ENCODE measurements at places on chromosomes 5 and 9.

GRCh38 chr9:38035873-38036272, 33.2 kb downstream of the SHB start:
- no peak for DNase-seq

DNA sequence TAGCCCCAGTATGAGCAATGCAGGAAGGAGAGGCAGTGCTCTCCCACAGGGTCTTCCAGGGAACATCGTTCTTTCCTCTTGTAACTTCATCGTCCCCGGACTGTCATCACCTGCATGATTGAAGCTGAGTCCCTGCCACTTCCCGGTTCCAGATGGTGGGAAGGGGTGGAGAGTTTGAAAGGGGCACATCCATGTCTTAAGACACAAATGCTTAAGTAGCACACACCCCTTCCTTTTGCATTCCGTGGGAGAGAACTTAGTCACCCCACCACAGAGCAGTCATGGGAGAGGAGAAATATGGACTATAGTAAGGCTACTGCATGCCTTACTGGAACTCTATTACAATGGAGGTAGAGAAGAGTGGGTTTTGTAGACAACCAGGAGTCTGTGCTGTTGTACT, 165.3 kb upstream of the GAS1 start:
- no peak for DNase-seq

DNA sequence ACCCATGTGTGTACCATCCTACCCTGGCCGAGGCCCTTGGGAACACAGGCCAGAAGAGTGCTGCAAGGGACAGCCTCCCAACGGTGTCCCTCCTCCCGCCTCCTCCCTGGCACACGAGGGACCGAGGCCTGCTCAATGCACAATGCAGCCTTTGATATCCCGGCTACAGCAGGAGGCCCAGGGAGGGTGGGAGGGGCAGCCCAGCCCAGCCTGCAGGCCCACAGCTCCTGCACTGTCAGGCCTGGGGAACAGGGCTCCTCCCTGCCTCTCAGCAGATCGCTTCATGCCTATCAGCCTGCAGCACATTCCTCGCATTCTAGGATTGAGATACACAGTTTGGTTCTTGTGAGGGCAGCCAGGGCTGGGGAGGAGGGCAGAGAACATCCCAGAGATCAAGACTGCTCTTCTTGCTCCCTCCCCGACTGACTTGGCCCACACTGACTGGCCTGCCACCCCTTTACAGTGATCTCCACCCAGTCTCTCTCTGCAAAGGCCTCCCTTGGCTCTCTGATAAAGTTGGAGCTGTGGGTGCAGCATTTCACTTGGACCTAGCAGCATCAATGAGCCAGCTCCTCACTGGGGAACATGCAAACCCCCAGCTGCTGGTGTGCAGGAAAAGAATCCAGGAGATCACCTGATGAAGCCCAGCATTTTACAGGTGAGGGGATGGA, at the start of gene SH3TC2:
Gene SH3TC2 (minus strand): TSS at position 46 of the 671 bp plus-strand sequence. CDS start 40 bp downstream, at position 6.
- no peak for DNase-seq

GRCh38 chr5:43639566-43639965, 36.6 kb downstream of the NNT start:
- DNase-seq, result no peak

GRCh38 chr5:143851383-143851782, 39.4 kb downstream of the HMHB1 start:
- no peak for DNase-seq

DNA sequence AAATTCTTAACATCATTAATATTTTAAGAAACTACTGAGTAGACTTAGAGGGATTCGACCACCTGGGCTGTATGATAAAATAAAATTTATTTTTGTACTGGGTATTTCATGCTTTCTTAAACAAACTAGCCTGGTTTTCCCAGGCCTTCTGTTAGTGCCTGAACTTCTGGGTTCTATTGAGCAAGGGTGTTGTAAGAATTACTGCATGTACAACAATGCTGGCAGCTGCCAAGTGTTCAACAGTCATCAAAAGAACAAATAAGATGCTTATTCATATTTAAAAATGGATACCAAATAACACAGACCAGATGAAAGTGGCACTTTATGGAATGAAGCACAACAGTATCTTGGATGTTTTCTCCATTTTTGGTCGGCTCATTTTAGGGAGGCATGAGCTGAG, 123.2 kb upstream of the FBXL7 start:
- DNase-seq, result no peak

DNA sequence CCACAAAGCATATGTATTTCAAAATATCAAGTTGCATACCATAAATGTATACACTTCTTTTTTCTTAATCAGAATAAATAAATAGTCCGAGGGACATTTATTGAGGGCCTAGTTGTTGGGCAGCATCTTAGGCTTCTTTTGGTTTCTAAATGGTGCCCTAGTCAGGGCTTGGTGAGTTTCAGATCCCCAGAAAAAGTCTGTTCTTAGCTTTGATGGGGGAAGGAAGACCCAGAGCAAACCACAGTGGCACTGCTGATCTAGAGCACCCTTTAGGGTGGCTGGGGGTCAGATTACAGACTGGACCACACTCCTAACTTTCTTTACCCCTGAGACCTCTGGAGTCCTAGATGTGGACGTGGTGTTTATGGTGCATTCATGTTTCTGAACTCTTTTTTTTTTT, 97.8 kb downstream of the C9orf152 start:
- DNase-seq, result no peak

DNA sequence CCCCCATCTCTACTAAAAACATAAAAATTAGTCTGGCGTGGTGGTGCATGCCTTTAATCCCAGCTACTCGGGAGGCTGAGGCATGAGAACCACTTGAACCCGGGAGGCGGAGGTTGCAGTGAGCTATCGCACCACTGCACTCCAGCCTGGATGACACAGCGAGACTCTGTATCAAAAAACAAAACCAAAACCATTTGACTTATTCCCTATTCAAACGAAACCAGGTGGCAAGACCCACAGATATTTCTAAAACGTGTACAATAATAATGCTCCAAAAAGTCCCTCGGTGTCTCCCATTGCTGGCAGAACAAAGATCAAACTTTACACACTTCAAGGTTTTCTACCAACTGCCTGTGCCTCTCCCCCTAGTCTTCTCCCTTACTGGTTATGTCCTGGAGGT, 29.8 kb downstream of the HMGCR start:
- no peak for DNase-seq

DNA sequence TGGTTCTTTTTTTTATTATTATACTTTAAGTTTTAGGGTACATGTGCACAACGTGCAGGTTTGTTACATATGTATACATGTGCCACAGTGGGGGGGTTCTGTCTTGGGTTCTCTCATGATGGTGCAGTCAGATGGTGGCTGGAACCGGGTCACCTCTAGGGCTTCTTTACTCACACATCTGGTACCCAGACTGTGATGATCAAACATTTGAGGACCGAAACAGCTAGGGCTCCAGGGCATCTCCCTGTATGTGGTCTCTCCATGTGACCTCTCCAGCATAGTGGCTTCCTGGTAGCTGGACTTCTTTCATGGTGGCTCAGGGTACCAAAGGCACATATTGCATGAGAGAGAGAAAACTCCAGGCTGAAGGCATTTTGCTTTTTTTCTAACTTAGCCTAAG, 9.8 kb upstream of the CRHBP start:
- no peak for DNase-seq

GRCh38 chr9:3099646-3100045, 255.8 kb upstream of the PUM3 start:
- DNase-seq, result no peak

DNA sequence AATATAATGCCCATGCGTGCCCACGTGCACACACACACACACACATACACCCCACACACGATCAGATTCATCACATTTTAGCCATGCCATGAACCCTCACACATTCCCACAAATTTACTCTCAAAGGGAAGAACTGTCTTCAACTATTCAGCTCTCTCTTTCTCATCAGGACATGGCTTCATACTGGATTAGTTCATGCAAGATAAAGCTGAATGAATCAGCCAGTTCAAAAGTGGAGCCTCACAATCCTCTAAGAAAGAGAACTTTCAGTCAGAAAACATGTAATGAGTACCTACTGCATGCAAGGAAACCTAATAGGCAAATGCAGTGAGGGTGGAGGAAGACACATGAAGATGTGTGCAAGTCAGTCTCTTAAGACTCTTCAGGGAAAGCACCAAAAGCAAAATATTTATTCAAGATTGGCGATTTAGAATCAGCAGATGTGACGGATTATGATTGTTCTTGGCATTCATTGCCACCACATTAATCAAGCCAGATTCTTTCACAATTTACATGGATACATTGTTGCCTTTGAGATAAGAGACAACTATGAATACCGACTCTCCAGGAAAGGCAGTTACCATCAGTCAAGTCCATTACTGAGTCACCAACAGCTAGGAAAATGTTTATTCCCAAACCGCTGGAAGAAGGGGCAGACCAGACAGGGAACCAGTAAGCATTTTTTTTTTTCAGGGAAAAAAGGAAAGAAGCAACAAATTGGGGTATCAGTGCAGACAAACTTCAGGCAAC, 30.3 kb upstream of the PUM3 start:
- DNase-seq, result no peak

DNA sequence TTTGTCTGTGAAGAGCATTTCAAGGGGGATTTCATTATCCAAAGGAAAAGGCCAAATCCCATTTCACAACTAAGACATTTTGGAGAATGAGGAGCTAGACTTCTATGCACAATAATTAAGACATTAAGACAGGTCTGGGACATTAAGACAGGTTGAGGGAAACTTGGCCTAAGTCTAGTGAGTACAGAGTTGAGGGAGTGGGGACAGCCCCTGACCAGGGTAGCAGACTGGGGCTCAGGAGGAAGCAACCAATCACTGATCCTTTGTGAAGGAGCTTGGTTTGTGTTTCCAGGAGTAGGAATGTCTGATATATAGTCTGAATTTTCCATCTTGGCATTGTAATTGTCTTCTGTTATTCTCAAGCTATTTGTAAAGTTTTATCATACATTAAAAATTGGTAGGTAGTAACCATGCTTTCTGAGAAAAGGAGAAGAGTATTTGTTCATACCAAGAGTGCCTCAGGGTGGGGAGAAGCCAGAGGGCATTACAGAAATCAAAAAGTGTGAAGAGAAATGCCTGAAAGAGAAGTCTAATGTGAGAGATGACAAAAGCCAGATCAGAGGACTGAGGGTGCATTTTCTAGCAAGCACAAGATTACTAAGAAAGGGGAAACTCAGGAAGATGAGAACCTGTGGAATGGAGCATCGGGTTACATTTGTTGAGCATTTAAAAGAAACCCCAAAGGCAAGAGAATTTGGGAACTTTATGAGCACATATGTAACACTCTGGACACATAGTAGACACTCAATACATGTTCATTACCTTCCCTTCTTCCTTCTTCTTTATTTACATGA, 189.3 kb upstream of the PIK3R1 start:
- DNase-seq, result no peak

DNA sequence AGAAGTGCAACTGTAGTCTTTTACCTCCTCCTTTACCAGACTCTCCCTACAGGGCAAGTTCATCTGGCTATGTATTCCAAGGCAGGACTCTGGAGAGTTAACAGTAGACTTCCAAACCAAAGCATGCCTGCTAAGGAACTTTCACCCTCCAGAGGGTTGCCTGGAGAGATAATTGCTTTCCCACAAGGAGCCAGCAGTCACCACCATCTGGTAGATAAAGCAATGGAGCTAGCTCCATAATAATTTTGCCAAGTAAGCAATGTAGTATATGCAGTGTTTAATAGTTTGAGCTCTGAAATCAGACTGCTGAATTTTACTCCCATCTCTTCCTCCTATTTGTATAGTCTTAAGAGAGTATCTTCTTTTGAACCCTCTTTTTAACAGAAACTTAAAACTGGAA, 566.8 kb upstream of the PTGER4 start:
- DNase-seq, result no peak

DNA sequence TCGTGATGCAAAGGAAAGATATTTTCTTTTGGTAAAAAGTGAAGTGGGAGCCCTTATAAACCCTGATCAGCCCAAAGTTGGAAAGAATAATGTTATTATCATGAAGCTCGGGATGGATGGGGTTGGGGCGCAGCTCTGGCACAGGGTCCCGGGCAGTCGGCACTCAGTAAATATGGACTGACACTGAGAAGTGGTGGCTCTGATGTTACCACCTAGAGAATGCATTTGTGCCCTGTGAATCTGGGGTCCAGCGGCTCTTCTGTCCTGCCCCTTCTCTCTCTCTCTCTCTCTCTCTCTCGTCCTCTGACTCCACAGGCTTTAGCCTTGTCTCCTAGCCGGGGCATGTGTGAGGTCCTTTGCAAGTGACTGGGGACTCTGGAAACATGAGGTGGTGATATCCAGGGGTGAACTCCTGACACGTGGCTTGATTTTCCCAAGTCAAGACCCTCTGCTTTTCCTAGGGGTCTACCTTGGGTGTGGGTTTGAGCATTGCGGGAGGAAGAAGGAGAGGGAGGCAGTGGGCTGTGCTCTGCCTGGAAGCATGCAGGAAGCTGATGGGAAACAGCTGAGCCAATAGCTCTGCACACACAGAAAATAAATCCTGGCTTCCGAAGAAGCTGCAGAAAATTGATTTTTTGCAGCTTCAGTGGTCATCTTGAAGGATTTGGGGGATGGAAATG, 162.7 kb downstream of the MACROH2A1 start:
- no peak for DNase-seq

DNA sequence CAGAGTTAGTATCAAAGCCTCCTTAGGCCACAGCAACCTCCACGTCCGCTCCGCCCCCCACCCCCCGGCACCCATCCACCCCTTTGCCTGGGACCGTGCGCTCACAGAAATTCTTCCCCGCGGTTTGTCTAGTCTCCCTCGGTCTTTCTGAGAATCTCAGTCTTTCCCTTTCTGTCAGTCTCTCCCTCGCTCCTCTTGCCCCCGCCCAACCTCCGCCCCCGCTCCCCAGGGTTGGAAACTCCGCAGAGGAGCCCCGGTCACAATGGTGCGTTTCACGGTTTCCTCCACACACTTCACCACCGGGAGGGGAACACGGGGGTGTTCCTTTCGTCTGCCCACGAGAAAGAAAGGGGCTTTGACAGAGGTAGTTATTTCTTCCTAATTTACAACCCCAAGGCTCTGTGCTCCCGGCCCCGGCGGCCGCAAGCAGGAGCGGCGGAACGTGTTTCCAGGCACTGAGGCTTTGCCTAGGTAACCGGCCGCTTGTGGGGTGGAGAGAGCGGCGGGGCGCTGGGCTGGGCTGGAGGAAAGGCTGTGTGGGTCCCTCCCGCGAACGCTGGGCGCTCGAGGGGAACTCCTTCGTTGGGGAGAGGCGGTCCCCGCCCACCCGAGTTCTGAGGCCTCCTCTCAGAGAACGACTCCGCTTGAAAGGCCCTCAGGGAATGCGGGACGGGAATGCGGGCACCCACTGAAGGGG, 2.1 kb downstream of the NR4A3 start:
- no peak for DNase-seq

- DNase-seq, result no peak
Observed at GRCh38 chr9:7906783-7907550, 107.4 kb upstream of the DMAC1 start.

GRCh38 chr9:28024676-28025075, 451.4 kb upstream of the C9orf72 start:
- DNase-seq, result no peak

GRCh38 chr9:79185866-79186265, 385.9 kb upstream of the TLE4 start:
- DNase-seq, result no peak

DNA sequence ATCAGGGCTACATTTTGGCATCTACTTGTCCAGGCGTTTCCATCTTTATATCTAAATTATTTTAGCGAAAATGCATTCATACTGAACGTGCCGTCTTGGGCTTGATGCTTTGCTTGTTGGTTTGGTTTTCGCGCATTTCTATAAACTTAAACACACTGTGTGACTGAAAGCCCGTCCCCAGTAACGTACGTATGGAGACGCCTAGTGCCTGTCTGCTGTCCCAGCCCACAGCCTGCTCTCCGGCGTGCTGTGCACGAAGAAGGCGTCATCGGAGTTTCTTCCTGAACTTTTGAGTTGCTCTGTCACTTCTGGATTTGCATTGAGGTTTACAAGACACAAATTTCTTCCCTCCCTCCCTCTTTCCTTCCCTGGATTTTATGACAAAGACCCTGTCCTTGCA, 40.6 kb upstream of the IRX4 start:
- no peak for DNase-seq
